Cortex of kidney (tissue), 1 donor: ENCODE measurements at places on chromosomes 13 and 19.

DNA sequence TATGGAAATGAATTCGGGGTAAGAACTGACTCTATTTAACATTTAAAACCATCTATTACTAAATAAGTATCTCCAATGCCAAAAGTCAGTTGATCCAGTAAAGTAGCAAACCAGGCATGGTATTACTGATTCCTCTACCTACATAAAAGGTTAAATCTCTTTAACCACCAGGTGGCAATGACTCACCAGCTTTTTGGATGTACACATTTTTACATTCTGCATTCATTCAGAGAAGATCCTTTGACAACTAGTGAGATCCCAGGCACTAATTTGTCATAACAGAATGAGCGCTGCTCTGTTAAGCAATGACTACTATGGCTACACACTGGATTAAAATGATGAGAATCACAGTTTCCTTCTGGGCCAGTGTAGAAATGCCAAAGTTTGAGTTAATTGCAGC, 329.8 kb upstream of the GPC6 start:
- no peak for DNase-seq

- no peak for DNase-seq
Measured at GRCh38 chr13:44368062-44368591, 5.5 kb upstream of the SERP2 start.

DNA sequence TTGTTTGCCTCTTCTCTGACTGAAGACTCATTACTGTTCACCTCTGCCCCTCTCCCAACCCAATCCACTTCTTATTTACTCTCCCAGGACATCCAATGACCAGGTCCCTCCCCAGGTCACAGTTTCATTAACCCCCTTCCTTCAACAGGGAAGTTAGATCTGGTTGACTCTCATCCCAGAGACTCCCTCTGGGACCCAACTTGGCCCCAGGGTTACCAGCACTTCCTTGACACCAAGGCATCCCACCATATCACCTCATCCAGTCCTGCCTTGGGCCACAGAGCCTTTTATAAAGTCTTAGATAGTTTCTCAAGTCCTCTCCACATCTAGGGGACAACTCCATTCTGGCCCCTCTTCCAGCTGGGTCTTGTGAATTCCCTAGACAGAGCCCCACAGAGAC, 470.6 kb upstream of the TSHZ3 start:
- DNase-seq = no peak

DNA sequence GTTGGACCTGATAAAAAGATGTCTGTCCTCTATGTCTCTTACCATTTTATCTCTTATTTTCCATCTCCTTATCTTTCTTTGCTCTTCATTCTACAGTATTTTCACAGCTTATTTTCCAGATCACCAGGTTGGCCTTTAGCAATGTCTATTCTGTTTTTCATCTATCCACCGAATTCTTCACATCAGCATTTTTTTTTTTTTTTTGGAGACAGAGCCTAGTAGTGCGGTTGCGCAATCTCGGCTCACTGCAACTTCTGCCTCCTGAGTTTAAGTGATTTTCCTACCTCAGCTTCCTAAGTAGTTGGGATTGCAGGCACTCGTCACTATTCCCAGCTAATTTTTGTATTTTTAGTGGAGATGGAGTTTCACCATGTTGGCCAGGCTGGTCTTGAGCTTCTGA, 49.0 kb downstream of the DNAJC15 start:
- DNase-seq = no peak

- no peak for DNase-seq
Measured at GRCh38 chr19:47158879-47159503, 28.4 kb downstream of the SAE1 start.

DNA sequence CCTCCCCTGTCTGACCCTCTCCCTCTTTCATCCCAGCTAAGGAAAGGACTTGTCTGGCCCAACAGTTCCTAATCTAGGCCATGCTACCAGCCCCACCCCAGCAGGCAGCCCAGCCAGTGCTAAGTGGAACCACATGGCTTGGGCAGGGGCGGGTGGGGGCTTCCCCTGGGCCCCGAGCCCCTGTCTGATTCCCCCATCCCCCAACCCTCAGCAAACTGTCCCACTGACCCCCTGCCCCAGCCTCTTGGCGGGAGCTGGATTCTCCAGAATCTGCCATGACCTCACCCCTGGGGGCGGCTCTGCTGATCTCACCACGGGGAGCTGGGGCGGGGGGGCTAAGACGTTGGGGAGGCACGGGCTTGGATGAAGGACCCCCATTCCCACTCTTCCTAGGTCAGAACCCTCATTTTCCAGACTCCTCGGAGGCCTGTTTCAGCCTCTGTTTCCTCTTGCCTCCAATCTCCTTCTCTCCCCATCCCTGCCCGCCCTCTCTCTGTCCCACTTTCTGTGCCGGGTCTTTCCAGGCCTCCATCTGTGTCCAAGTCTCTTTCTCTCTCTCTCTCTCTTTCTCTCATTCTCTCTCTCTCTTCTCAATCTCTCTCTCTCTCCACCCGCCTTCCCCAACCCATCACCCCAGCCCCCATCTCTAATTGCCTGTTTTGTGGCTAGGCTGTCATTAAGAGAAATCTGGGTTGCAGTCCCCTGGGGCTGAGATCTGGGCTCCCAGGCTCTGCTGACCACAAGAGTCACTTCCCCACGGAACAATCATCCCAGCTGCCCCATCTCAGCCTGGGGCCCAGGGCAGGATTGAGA, 2.7 kb downstream of the COL5A3 start:
- no peak for DNase-seq

DNA sequence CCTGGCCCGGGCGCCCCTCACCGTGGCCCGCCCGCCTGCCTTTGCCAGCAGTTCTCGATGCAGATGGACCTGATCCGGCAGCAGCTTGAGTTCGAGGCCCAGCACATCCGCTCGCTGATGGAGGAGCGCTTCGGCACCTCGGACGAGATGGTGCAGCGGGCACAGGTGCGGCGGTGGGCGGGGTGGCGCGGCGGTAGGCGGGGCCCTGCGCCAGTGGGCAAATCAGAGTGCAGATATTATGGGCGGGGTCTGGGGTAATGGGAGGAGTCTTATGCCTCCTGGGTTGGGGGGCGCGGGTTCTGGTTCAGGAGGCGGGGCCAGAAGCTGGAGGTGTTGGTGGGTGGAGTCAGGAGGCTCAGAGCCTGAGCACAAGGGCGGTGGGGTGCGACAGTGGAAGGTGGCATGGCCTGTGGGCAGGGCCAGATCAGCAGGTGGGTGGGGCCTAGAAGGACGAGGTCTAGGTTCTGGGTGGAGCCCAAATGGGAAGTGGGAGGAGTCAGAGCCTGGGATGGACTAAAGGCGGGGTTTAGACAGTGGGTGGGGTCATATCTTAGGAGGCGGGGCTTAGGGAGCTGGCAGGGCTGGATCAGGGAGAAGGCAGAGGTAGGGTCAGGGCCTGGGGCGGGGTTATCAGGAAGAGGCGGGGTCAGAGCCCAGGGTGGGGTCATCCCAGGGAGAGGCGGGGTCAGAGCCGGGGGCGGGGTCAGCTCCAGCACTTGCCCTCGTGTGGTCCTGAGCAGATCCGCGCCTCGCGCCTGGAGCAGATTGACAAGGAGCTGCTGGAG, 5.6 kb downstream of the APC2 start:
- no peak for DNase-seq
